ENCODE measurements at places on chromosomes 3 and 15. TPM values are rescaled to one million over a fixed set of nuclear protein-coding genes. Genes with fewer than 3 reads are reported as not detected.
A peak's percentile ranks its signal among the peaks of the same experiment; 100 is the strongest.

DNA sequence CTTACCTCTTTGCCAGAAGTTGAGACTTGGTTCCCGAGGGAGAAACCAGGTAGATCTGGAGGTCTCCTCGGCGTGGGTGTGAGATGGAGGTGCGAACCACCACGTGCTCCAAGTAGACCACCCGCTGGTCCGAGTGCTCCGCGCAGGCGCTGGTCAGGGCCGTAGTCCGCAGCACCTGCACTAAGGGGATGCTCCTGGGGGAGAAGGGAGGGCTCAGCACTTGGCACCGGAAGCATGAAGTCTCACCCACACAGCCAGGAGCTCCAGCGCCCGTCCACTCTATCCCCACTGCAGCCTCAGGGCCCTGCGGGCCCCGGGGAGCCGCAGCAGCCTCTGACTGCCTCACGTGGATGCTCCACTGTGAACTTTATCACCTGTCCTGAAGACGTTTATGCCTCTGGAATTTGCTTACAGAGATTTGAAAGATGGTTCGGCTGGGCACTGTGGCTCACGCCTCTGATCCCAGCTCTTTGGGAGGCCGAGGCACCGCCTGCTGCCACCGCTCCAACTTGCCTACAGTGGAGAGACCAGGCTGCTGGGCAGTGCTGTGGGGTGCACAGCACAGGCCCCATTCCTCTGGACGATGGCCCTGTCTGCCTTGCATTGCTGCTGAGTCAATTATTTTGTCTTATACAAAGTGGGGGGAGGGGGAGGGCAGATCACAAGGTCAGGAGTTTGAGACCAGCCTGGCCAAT lies 75.4 kb upstream of the SNRPA1 start:
- no peak for DNase-seq
- no peak overlapping the region for H3K27ac ChIP-seq
- peaks cover 10% of the 10 kb centered on the region for H3K4me1 ChIP-seq
- no peaks in the 10 kb centered on the region for H3K27me3 ChIP-seq
- no peak overlapping the region for H3K4me3 ChIP-seq

GRCh38 chr15:76439542-76439941 lies 103.0 kb downstream of the ISL2 start:
- H3K4me1 ChIP-seq, result no peaks in the 10 kb centered on the region
- no peaks in the 10 kb centered on the region for H3K36me3 ChIP-seq
- no peak for DNase-seq

GRCh38 chr3:133620066-133620784 lies 41.5 kb downstream of the TOPBP1 start:
- no peak overlapping the region for H3K27ac ChIP-seq
- DNase-seq, result no peak
- peaks cover 1% of the 10 kb centered on the region for H3K4me1 ChIP-seq
- H3K36me3 ChIP-seq, result peaks cover 39% of the 10 kb centered on the region
- no peak overlapping the region for H3K4me3 ChIP-seq

- DNase-seq, result no peak
- peaks cover 1% of the 10 kb centered on the region for H3K4me1 ChIP-seq
- H3K4me3 ChIP-seq, result no peak overlapping the region
- no peaks in the 10 kb centered on the region for H3K36me3 ChIP-seq
Measured at GRCh38 chr3:195110647-195111318, 160.2 kb downstream of the XXYLT1 start.

DNA sequence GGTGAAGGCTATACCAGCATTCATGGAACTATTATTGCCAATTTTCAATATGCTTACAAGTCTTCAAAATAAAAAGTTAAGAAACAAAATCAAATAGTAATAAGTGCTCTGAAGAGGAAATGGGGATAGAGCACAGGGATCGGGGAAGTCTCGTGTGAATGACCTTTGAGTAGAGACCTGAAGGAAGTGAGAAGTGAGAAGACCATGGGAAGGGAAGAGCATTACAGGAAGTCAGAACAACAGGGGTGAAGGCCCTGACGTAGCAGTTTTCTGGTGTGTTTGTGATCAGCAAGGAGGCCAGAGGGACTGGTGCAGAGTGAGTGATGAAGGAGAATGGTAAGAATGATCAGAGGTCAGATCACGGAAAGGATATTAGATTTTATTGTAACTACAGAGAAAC lies 48.1 kb downstream of the STAC start:
- no peaks in the 10 kb centered on the region for H3K27me3 ChIP-seq
- no peaks in the 10 kb centered on the region for H3K36me3 ChIP-seq
- DNase-seq, result no peak
- no peak overlapping the region for H3K4me3 ChIP-seq
- H3K4me1 ChIP-seq, result no peaks in the 10 kb centered on the region
- no peak overlapping the region for H3K27ac ChIP-seq

DNA sequence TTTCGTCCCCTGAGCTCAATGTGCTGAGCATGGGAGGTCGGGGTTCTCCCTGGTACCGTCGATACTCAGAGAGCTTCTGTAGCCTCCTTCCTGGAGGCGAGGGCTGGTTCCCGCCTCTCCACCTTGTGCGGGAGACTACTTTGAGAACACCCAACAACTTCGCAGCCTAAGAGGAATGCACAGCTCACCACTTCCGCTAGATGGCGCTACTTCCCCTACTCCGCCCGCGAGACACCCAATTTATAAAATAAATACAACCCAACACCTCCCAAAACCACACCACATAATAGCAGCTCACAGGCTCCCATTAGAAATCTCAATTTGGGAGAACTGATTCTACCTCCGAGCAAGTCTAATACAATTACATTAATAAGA lies 1.2 kb downstream of the RGMA start:
- no peak overlapping the region for H3K27ac ChIP-seq
- no peaks in the 10 kb centered on the region for H3K36me3 ChIP-seq
- peak; percentile 63 for DNase-seq
- peak overlapping the region; percentile 77 for H3K4me3 ChIP-seq
- H3K4me1 ChIP-seq, result peaks cover 5% of the 10 kb centered on the region

- no peak overlapping the region for H3K4me3 ChIP-seq
- DNase-seq, result no peak
- no peaks in the 10 kb centered on the region for H3K4me1 ChIP-seq
- no peaks in the 10 kb centered on the region for H3K27me3 ChIP-seq
- no peaks in the 10 kb centered on the region for H3K36me3 ChIP-seq
Measured at GRCh38 chr3:50163572-50164455, 8.7 kb downstream of the SEMA3F start.

- DNase-seq, result no peak
- no peak overlapping the region for H3K4me3 ChIP-seq
Measured at GRCh38 chr15:67826717-67827561, 1.6 kb downstream of the SKOR1 start.

GRCh38 chr3:147572970-147573340 lies 163.8 kb downstream of the ZIC1 start:
- H3K27ac ChIP-seq, result no peak overlapping the region
- H3K27me3 ChIP-seq, result no peaks in the 10 kb centered on the region
- H3K36me3 ChIP-seq, result no peaks in the 10 kb centered on the region
- H3K4me1 ChIP-seq, result no peaks in the 10 kb centered on the region
- DNase-seq, result no peak

DNA sequence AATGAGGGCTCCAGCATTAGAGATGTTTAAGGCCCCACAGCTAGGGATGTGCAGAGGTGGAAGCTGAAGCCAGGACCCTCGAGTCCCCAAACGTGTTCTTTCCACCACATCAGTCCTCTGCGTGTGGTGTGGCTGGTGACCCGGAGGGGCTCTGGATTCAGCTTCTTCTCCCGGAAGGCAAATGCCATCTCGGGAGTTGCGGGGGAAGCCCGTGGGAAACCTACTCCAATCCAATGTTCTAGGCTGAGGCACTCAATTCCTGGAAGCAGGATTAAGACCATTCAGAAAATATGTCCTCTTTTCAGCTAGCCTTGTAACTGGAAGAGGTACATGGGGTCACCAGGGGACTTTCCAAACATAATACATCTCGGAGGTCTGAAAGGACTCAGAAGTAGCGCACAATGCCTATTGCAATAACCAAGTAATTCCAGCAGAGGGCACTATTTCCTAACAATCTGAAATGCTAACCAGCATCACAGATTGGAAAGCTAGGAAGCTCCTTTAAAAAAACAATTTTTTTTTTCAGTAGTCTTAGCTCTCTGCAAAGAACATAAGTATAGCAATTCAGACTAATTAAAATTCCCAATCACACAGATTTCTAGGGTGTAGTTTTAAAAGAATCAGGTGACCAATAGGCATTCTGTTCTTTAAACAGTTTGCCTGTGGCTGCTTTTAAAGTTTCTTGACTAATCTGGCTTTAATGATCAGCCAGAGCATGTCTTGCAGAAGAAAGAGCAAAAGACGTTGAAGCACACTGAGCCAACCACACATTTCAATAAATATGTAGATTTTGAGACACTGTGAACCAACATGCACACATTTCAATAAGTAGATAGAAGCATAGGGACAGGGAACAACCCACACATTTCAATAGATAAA lies 36.1 kb downstream of the BNC1 start:
- peak; percentile 5 for DNase-seq
- H3K4me1 ChIP-seq, result no peaks in the 10 kb centered on the region
- H3K27me3 ChIP-seq, result peaks cover 47% of the 10 kb centered on the region
- no peaks in the 10 kb centered on the region for H3K36me3 ChIP-seq

GRCh38 chr3:38998086-38998485 lies 53.7 kb downstream of the SCN11A start:
- no peak overlapping the region for H3K27ac ChIP-seq
- H3K4me1 ChIP-seq, result no peaks in the 10 kb centered on the region
- H3K36me3 ChIP-seq, result no peaks in the 10 kb centered on the region
- no peak overlapping the region for H3K4me3 ChIP-seq

GRCh38 chr3:16917256-16917935 lies 32.6 kb downstream of the PLCL2 start:
- no peak for DNase-seq
- no peaks in the 10 kb centered on the region for H3K27me3 ChIP-seq
- H3K36me3 ChIP-seq, result peaks cover 13% of the 10 kb centered on the region

DNA sequence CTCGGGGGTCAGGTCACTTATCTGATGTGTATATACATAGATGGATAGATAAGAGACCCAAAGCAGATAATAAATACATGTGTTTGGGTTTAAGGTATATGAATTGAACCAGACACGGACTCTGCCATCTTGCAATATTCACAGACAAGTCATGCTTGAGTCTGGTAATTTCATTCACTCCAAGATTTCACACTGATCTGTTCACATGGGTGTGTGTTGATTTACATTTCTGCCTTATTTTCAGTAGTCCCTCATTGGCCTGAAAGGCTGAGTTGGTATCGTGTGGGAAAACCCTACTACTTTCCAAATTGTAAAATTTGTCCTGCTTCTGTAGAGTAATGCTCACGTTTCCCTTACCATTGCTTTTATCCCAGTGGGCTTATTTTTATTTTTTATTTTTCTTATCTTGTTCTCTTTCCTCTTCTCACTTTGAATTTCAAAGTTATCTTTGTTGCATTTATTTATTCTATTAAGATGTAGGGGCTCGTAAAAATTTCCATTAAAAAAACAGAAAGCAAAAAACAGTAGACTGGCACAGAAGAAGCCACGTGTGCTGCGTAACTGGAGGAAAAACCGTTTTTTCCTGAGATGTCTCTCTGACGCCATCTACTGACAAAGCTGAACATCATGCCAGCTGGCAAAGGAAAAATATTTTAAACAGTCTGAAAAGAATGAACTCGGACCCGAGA lies 10.8 kb upstream of the MFSD1 start:
- peak overlapping the region; percentile 71 for H3K4me3 ChIP-seq
- H3K27me3 ChIP-seq, result no peaks in the 10 kb centered on the region
- no peak overlapping the region for H3K27ac ChIP-seq
- H3K36me3 ChIP-seq, result no peaks in the 10 kb centered on the region

- no peak overlapping the region for H3K27ac ChIP-seq
- H3K4me3 ChIP-seq, result no peak overlapping the region
- peaks cover 58% of the 10 kb centered on the region for H3K4me1 ChIP-seq
- H3K36me3 ChIP-seq, result no peaks in the 10 kb centered on the region
- no peak for DNase-seq
Measured at GRCh38 chr3:108097322-108098002, 6.6 kb upstream of the CD47 start.

- no peaks in the 10 kb centered on the region for H3K27me3 ChIP-seq
- H3K27ac ChIP-seq, result no peak overlapping the region
- H3K4me3 ChIP-seq, result no peak overlapping the region
Measured at GRCh38 chr15:41856262-41856661, 17.6 kb downstream of the PLA2G4B start.

GRCh38 chr15:40680151-40680550 lies 14.8 kb upstream of the RAD51 start:
- no peak overlapping the region for H3K4me3 ChIP-seq
- peaks cover 5% of the 10 kb centered on the region for H3K4me1 ChIP-seq
- no peaks in the 10 kb centered on the region for H3K36me3 ChIP-seq
- H3K27ac ChIP-seq, result no peak overlapping the region
- no peaks in the 10 kb centered on the region for H3K27me3 ChIP-seq

- no peaks in the 10 kb centered on the region for H3K27me3 ChIP-seq
- peaks cover 34% of the 10 kb centered on the region for H3K4me1 ChIP-seq
- peaks cover 25% of the 10 kb centered on the region for H3K36me3 ChIP-seq
- no peak for DNase-seq
Measured at GRCh38 chr3:120062474-120062873, 31.8 kb downstream of the GSK3B start.

DNA sequence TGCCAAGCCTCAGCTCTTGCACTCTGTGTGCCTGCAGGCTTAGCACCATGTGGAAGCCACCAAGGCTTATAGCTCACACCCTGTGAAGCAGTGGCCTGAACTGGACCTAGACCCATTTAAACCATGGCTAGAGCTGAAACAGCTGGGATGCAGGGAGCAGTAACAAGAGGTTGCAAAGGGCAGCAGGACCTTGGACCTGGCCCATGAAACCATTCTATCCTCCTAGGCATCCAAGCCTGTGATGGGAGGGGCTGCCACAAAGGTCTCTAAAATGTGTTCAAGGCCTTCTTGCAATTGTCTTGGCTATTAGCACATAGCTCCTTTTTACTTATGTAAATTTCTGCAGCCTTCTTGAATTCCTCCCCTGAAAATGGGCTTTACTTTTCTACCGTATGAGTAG lies 57.9 kb upstream of the NPAP1 start:
- H3K4me3 ChIP-seq, result no peak overlapping the region
- no peak overlapping the region for H3K27ac ChIP-seq
- no peaks in the 10 kb centered on the region for H3K4me1 ChIP-seq
- DNase-seq, result no peak

DNA sequence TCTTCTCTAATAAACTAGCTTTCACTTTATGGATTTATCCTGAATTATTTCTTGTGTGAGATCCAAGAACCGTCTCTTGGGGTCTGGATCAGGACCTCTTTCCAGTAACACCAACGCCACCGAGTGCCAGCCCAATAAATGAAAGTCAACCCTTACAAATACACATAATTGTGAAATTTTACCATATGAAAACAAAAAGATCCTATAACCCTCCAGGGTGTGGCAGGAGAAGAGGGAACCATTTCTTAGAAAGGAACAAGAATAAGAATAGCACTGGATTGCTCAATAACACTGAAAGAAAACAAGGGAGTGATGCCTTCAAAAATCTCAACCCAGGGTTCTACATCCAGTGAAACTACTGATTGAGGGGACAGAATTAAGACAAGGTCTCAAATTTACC lies 51.6 kb upstream of the ACKR4 start:
- no peaks in the 10 kb centered on the region for H3K27me3 ChIP-seq
- H3K27ac ChIP-seq, result peak overlapping the region; percentile 93
- H3K36me3 ChIP-seq, result peaks cover 59% of the 10 kb centered on the region
- no peak for DNase-seq

Gene SCN5A
- total RNA-seq, result 1.3 TPM

Gene SLC22A14
- total RNA-seq, result not detected

Gene PODXL2
- total RNA-seq, result 1.7 TPM

Gene RETNLB
- total RNA-seq, result not detected

Gene SEMA5B
- not detected for total RNA-seq

Gene GPR149
- not detected for total RNA-seq

Gene IQCH
- total RNA-seq, result 1.3 TPM

Gene MAP3K13
- 14.8 TPM for total RNA-seq

Gene CCRL2
- 3.4 TPM for total RNA-seq

Gene CFAP100
- total RNA-seq, result not detected

Gene OR5K2
- not detected for total RNA-seq

Gene HGD
- 0.20 TPM for total RNA-seq

Gene SEMA3F
- total RNA-seq, result 0.28 TPM

Gene NOX5
- total RNA-seq, result not detected

Gene IL17RD
- 0.04 TPM for total RNA-seq

All from activated naive CD8-positive, alpha-beta T cell treated with anti-CD3 and anti-CD28 coated beads for 36 hours (primary cell).